ENCODE measurements at places on chromosomes 1 and 21. TPM values are rescaled to one million over a fixed set of nuclear protein-coding genes. Genes with fewer than 3 reads are reported as not detected.

- DNase-seq, result no peak
These were observed 68.9 kb upstream of the S1PR1 start for GRCh38 chr1:101167891-101168290.

DNA sequence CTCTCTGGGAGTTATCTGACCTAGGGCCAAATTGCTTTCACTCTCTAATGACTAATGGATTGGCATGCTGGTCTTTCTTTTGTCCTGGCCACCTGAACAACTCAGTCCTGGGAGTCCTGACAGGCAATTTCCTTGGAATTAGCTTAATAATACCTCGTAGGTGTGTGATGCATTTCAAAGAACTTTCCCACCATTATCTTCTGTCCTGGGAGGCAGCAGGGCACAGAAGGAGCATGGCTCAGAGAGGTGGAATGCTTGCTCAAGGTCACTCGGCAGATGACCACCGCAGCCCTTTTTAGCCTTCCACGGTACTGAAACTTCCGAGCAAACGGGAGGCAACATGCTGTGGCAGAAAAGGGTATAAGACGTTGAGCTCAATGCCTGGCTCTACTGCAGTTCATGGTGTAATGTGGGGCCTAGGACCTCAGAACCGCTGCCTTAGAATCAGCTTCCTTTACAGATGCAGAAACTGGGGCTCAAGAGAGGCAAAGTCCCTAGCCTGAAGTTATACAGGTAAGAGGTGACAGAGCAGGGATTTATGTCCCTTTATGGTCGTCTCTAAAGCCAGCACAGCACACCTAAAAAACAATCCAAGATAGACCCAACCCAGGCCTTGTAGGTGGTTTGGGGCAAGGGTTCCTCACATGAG, 3.2 kb downstream of the ID3 start:
- peak; percentile 63 for DNase-seq

GRCh38 chr1:235919833-235920441, 53.2 kb upstream of the LYST start:
- DNase-seq, result peak; percentile 49

GRCh38 chr1:108502138-108502537, 52.0 kb downstream of the NBPF6 start:
- DNase-seq, result no peak

DNA sequence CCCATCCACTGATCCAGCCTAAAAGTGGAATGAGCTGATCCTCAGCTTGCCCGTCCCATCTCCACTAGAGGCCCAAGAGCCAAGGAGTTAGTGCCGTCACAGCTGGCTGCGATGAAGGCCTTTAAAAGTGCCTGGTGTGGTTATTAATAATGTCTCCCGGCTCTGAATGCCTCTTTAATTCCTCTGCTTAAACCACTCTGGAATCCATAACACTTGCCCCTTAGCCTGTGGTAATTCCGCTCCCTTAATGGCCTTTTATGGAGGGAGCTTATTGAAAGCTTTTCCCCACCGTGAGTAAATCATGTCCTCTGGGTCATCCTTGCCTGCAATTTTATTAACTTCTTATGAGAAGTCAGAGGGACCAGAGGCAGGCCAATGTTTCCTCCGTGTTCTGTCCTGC, 55.4 kb downstream of the UBIAD1 start:
- DNase-seq, result no peak

GRCh38 chr1:94355485-94355980, 62.7 kb upstream of the ABCD3 start:
- no peak for DNase-seq

The PLA2G2C gene
- total RNA-seq, result not detected

DNA sequence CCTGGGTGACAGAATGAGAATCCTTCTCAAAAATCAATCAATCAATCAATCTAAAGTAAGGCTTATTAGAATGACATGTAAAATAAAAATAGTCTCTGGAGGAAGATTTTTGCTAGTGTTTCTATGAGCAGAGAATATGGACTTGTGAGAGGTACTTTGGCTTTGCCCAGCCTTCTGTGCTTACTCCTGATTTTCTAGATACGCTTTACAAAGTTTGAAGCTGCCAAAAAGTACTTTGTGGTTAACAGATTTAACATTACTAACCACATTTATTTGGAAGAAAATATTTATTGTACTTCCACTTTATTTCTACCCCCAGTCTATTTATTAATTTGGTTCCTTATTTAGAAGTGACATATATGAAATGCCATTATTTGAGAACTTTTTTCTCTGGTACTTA, 41.0 kb downstream of the CEP350 start:
- DNase-seq, result no peak

DNA sequence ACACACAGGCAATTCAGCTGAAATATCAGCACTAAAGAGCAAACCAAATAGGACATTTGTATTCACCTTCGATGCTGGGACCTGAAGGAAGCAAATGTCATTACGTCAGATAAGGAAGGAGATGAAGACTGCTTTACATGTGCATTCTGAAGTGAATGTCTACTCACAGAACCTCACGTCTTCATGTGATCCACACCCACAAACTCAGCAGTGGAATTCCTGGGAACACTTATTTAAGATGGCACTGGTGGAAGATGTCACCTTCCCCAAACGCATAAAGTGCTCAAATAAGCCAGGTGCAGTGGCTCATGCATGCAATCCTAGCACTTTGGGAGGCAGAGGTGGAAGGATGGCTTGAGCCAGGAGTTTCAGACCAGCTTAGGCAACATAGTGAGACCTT, 11.4 kb downstream of the PGBD5 start:
- DNase-seq, result no peak

GRCh38 chr1:150627826-150628410, 1.5 kb downstream of the ENSA start:
- no peak for DNase-seq

DNA sequence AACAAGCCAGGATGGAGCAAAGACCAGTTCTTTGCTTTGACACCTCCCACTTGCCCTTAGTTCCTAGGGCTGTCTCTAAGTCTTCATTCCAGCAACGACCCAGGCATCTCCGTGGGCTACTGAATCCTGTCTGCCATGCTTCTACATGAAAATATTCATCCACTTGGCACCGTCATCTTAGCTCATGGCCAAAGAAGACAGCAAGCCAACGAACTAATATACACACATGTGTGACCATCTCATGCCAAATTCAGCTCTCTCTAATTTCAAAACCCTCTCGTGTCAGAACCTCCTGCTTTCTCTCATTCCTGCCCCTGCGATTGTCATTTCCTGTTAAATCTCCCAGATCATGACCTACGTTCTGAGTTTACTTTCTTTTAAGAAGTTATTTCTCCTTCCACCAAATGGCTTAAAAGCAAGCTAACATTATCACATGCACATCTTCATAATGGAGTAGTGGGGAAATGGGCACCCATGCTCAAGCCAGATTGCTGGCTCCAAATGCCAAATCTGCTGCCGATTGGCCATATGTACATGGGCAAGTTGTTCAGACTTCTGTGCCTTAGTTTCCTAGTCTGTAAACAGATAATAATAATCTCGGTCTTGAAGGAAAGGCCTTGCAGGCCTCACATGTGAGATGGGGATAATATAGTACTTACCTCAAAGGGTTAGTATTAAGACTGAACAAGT, 373.4 kb downstream of the USH2A start:
- DNase-seq, result no peak

- DNase-seq, result no peak
These were observed 26.7 kb upstream of the MYSM1 start for GRCh38 chr1:58726581-58726980.

The CASZ1 gene
- 3.4 TPM for total RNA-seq

- DNase-seq, result peak; percentile 29
These were observed 110.6 kb downstream of the HS2ST1 start for GRCh38 chr1:87024936-87025540.

- no peak for DNase-seq
These were observed 57.9 kb upstream of the S1PR1 start for GRCh38 chr1:101178688-101179491.

DNA sequence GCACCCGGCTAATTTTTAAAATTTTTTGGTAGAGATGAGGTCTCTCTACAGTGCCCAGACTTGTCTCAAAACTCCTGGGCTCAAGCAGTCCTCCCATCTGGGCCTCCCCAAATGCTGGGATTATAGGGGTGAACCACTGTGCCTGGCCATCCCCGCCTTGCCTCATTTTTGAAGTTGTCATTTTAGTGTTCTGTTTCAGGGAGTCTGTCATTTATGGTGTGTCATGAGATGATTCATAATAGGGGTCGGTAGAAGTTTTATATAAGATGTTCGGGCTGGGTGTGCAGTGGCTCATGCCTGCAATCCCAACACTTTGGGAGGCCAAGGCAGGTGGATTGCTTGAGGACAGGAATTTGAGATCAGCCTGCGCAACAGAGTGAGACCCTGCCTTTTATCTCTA, 8.5 kb downstream of the PRCC start:
- DNase-seq, result no peak

The LYPD8 gene
- total RNA-seq, result not detected

DNA sequence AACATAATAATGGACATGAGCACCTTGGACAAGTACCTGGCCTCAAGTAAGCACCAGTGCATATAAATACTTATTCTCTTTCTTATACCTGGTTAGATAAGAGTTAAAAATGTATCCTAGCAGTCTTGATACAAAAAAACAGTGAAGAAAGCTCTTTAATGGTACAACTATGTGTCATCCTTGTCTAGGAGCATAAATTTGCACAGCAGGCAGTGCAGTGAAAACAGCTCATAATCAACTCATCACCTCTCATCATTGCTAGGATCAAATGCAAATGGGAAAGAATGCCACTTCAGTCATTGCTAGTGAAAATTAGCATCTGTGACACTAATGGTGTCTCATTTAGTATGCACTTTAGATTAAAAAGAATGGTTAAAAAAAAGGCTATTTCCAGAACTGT, 7.6 kb downstream of the SAMSN1 start:
- no peak for DNase-seq

The IL19 gene
- total RNA-seq, result not detected

GRCh38 chr1:59143811-59144210, 153.1 kb upstream of the FGGY start:
- no peak for DNase-seq

GRCh38 chr1:91487469-91487868, 13.2 kb upstream of the CDC7 start:
- DNase-seq, result no peak

The S100A2 gene
- not detected for total RNA-seq

DNA sequence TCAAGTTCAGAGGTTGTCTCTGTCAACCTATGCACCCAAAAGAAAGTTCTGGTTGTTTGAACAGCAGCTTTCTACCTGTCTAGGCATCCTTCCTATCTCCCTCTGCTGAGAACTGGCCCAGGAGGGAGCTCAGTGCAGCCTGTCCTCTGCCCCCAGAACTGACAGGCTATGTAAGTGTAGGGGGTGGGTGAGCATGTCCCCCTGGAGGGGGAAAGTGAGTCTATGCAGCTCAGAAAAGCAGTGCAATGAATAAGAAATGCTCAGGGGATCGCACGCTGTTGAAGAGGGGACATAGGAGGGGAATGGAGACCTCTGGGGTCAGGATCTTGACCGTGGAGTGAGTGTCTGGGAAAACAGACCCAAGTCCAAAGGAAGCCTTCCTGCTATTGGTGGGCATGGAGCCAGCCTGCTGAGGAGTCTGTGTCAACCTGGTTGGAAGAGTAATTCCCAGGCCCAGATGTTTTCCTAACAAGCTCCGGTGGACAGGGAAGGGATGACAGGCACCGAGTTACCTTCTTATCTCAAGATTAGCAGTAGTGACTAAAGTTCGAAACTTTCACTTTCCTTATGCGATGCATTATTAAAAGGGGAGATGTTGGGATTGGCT, 26.1 kb upstream of the FHAD1 start:
- no peak for DNase-seq

- no peak for DNase-seq
These were observed 39.4 kb upstream of the C1orf174 start for GRCh38 chr1:3939242-3940080.

DNA sequence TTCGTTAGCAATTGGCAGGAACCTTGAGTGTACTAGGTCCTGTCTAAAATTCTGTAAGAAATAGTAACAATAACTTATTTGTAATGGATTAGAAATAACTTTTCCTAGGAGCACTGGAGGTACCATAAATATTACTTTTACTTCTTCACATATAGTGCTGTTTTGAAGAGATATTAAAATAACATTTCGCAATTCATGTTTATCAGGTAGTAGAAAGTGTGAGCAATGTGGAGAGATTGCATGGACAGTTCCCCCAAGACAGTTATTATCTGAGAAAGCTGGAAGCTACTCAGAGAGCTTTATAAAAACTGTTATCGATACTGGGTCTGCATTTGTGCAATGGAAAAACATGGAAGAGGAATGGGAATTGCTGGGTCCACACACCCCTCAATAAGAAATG, 128.5 kb upstream of the KIF26B start:
- DNase-seq, result no peak

The IQCC gene
- total RNA-seq, result 5.8 TPM

The AMIGO1 gene
- total RNA-seq, result 4.5 TPM

- no peak for DNase-seq
These were observed 19.0 kb downstream of the MAPKAPK2 start for GRCh38 chr1:206703661-206704060.

- DNase-seq, result no peak
These were observed 421 bp upstream of the LCE3A start for GRCh38 chr1:152623203-152623844.

The DNAI4 gene
- 3.2 TPM for total RNA-seq

GRCh38 chr1:170385750-170386149, 146.2 kb upstream of the GORAB start:
- DNase-seq, result no peak

The KCNA3 gene
- total RNA-seq, result 0.69 TPM

DNA sequence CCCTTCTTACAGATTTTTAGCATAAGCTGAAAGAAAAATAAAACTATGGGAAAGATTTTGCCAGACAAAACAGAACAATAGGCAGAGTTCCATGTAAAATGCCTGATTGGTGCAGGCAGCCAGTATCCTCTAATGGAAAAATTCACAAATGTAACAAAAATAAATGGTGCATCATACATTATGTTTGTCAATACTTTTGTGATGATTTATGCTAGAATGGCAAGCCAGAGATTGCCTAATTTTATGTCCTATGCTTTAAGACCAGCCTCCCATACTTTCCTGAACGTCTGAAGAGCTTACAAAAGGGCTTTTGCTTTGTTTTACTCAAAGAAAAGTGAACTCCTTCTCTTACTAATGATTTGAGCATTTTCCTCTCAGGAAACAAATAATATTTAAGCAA, 81.5 kb upstream of the KCNJ15 start:
- no peak for DNase-seq

GRCh38 chr1:6013491-6013890, 21.3 kb upstream of the NPHP4 start:
- no peak for DNase-seq

DNA sequence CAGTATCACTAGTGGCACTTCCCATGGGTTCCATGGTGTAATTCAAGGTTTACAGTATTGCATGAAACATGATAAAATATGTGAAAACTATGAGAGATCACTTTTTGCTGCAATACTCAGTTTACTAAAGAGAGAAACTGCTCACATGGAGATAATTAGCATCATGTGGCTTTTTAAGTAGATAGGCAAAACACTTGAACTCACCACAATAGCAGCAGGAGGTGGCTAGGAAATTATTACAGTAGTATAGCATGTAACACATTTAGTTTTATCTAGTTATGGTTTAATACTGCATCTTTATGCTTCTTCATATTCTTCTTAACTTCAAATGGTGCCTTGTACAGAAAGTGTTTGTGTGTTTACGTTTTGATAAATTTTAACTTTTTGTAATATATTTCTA, 698.5 kb upstream of the BRINP3 start:
- no peak for DNase-seq

- DNase-seq, result no peak
These were observed 14.1 kb upstream of the TTC34 start for GRCh38 chr1:2815551-2815950.

All from neural progenitor cell (in vitro differentiated cells).